Activated CD4-positive, alpha-beta memory T cell treated with anti-CD3 and anti-CD28 coated beads, Interleukin-2, amount 10 ng/mL, durations not matched to agents 7 days and 5 days (primary cell): ENCODE measurements at places on chromosomes 6 and 20.

DNA sequence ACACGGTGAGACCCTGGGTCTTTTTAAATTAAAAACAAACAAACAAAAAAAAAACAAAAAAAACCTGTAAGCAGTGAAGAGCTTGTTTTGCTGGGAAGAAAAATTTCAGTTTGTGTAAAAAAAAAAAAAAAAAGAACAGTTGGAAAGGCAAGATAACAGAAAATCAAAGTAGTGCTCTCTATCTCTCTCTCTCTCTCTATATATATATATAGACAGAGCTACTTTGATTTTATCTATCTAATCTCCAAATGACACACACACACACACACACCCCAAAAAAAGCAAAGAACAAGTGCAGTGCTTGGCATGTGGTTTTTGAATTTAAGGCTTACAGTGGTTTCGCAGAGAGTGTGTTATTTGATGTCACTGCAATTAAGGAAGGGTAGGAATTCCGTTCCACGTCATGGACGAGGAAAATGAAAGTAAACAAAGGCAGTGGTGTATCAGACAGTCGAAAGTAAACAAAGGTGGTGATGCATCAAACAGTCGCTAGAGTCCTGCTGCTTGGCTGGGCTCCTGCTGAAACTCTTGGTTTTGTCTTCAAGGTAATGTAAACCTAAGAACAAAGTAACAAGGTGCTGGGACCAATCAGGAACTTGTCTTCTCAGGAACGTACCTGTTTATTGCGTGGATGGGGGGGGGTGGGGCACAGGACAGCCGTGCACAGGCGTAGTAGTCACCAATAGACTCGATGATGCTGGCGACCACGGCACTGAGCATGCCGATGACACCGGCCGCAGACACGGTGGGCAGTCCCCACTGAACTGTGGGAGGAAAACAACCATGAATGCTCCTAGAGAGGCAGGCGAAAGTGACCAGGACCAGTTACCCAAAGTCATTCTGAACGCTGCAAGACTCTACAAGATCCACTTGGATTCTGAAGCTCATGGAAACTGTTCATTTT is 131.8 kb downstream of the SLC23A2 start:
- H3K4me1 ChIP-seq = peaks cover 14% of the 10 kb centered on the region
- no peaks in the 10 kb centered on the region for H3K27me3 ChIP-seq
- peak; percentile 26 for DNase-seq
- peak overlapping the region; percentile 60 for H3K4me3 ChIP-seq

DNA sequence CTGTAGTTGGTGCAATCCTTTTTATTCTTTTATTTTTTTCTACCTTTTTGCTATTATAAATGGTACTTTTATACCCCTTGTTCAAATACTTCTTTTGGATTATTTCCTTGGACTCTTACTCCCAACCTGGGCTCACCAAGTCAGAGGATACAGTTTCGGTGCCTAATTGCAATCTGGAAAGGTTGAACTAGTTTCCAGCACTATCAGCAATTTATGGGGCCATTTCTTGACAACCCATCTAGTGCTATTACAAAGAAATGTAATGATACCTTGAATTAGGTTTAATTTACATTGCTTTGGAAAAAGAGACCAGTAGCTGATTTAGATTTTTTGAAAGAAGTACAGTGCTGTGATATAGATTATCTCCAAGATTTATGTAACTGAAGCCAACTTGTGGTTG is 5.2 kb downstream of the PTPRA start:
- peaks cover 24% of the 10 kb centered on the region for H3K36me3 ChIP-seq
- no peak overlapping the region for H3K27ac ChIP-seq
- no peak for DNase-seq
- peaks cover 37% of the 10 kb centered on the region for H3K4me1 ChIP-seq
- no peak overlapping the region for H3K4me3 ChIP-seq
- no peaks in the 10 kb centered on the region for H3K27me3 ChIP-seq

- peaks cover 12% of the 10 kb centered on the region for H3K27me3 ChIP-seq
- H3K36me3 ChIP-seq = no peaks in the 10 kb centered on the region
- DNase-seq = no peak
- no peak overlapping the region for H3K4me3 ChIP-seq
- no peaks in the 10 kb centered on the region for H3K4me1 ChIP-seq
- no peak overlapping the region for H3K27ac ChIP-seq
These were observed 119.8 kb upstream of the PHACTR1 start for GRCh38 chr6:12596731-12597130.

GRCh38 chr6:137780447-137781034 is 86.5 kb upstream of the TNFAIP3 start:
- no peak for DNase-seq
- no peaks in the 10 kb centered on the region for H3K4me1 ChIP-seq
- H3K4me3 ChIP-seq = no peak overlapping the region
- no peaks in the 10 kb centered on the region for H3K36me3 ChIP-seq
- H3K27ac ChIP-seq = no peak overlapping the region

DNA sequence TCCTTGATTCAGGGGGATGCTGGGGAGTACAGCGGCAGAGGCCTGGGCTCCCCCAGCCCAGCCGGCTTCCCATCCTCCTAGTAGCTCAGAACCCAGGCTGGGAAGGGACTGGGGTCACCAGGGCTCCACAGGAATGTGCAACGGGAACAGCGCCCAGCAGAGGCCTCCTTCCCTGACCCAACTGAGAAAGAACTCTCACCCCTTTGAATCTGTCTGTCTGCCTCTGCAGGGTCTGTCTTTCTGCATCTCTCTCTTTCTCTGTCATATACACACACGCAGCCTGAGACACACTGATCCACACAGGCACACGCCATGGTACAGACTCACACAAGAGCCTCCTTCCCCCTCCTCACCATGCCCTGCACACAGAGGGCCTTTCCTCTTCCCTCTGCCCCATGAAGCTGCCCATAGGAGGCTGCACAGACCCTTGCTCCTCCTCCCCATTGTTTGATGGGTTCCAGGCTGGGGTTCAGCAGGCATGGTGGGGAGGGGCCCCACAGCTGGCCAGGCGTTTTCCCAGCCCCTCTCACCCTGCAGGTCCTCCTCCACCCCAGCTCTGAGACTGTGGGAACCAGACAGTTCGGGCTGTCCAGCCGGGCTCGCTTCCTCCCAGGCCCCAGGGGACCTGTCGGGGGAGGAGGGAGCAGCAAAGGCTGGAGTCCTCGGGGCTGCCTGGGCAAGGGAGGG is 2.8 kb downstream of the FOXS1 start:
- H3K27me3 ChIP-seq = peaks cover 3% of the 10 kb centered on the region
- no peak for DNase-seq
- H3K27ac ChIP-seq = no peak overlapping the region
- no peak overlapping the region for H3K4me3 ChIP-seq

DNA sequence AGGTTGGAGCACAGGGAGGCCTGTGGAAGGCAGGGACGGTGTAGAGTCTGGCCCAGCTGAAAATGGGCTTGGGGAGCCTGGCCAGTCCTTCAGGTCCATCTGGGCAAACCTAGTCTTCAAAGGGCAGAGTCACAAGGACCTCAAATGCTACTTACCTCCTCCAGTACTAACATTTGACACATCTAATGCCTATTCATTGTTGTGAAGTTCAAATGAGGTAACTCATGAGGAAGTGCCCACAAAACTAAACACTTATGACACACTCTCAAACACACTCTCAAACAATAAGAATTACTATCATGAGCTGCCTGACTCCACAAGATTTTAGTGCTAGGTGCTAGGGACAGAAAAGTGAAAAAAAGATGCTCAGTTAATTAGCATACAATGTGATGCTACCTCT is 27.1 kb downstream of the DAAM2 start:
- H3K4me1 ChIP-seq = no peaks in the 10 kb centered on the region
- no peaks in the 10 kb centered on the region for H3K27me3 ChIP-seq
- no peak for DNase-seq
- no peaks in the 10 kb centered on the region for H3K36me3 ChIP-seq

DNA sequence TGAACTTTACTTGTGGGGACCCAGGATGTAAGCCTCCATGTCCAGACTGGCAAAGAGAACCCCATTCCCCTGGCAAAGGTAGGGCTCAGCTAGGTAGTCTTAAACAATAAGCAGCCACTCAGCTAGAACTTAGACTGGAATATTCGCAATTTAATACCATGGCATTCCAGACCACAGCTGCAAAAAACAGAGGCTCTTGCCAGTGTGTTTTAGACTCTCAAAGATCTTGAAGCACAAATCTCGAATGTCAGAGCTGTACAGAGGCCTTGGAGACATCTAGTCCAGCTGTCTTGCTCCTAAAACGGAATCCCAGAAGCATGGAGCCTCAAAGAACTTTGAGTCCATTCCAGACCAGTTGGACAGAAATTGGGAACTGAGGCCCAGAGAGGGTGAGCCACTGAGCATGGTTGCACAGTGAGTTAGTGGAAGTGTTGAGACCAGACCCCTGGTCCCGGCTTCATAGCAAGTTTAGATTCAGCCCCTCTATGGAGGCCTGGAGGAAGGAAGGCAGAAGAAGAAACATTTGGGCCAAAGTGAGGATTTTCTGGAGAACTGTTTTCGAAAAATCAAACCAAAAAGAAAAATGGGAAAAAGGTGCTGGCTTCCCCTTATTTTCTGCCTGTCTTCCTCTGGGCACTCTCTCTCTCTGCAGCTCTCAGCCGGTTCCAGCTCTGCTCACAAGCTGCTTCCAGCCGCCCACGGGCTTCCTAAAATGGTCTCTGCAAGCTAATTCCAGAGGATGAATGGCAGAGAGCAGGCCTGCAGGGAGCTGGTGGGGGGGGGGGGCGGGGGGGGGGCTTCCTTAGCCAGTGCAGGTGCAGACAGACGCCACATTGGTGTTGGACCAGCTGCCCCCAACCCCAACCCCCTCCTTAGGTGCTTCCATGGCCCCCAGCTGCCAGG is 32.4 kb downstream of the AAR2 start:
- H3K27me3 ChIP-seq = peaks cover 3% of the 10 kb centered on the region
- H3K4me1 ChIP-seq = no peaks in the 10 kb centered on the region
- no peak overlapping the region for H3K4me3 ChIP-seq
- no peaks in the 10 kb centered on the region for H3K36me3 ChIP-seq
- no peak overlapping the region for H3K27ac ChIP-seq
- DNase-seq = no peak

GRCh38 chr6:56616967-56617366 is 25.7 kb downstream of the DST start:
- H3K4me1 ChIP-seq = no peaks in the 10 kb centered on the region
- no peaks in the 10 kb centered on the region for H3K36me3 ChIP-seq
- H3K4me3 ChIP-seq = no peak overlapping the region
- DNase-seq = no peak
- no peaks in the 10 kb centered on the region for H3K27me3 ChIP-seq

DNA sequence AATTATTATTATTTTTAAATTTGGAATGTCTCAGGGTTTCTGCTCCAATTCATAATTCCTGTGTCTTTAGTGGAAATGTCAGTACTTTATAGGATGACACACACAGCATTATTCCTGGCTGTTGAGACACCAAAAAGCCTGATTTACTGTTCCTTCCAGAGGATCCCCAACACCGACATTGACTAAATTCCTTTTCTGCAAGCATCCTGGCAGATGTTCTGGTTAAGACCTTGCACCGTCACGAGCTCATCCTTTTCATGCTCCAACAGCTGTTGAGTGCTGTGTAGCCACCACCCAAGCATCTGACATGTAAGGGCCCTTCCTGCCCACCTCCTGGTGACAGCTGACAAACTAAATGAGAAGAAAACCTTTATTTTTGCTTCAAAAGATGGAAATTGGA is 284.3 kb upstream of the SULF2 start:
- no peak overlapping the region for H3K4me3 ChIP-seq
- no peaks in the 10 kb centered on the region for H3K36me3 ChIP-seq
- H3K4me1 ChIP-seq = no peaks in the 10 kb centered on the region
- DNase-seq = no peak
- H3K27ac ChIP-seq = no peak overlapping the region

DNA sequence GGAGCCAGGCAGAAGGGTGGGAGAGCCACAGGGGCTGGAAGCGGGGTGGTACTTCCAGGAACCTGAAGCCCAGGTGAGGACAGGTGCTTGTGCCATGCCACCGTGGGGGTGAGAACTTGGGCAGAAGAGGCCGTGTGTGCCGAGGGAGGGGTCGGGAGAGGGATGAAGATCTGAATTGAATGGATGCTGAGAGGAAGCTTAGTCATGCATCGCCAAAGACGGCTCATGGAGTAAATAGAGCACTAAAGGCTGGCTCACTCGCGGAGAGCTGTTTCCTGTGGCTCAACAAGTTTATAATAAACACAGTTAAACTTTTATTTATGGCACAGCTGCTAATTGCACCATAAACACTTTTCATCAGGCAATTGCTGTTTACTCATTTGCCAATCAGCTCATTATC is 21.7 kb upstream of the MYT1 start:
- no peak overlapping the region for H3K4me3 ChIP-seq
- no peak overlapping the region for H3K27ac ChIP-seq
- H3K4me1 ChIP-seq = no peaks in the 10 kb centered on the region
- peaks cover 3% of the 10 kb centered on the region for H3K27me3 ChIP-seq
- DNase-seq = no peak
